ENCODE measurements at places on chromosomes 1 and 21. TPM values are rescaled to one million over a fixed set of nuclear protein-coding genes. Genes with fewer than 3 reads are reported as not detected.

GRCh38 chr1:108592030-108592759, 32.3 kb downstream of the EEIG2 start:
- no peak for DNase-seq

DNA sequence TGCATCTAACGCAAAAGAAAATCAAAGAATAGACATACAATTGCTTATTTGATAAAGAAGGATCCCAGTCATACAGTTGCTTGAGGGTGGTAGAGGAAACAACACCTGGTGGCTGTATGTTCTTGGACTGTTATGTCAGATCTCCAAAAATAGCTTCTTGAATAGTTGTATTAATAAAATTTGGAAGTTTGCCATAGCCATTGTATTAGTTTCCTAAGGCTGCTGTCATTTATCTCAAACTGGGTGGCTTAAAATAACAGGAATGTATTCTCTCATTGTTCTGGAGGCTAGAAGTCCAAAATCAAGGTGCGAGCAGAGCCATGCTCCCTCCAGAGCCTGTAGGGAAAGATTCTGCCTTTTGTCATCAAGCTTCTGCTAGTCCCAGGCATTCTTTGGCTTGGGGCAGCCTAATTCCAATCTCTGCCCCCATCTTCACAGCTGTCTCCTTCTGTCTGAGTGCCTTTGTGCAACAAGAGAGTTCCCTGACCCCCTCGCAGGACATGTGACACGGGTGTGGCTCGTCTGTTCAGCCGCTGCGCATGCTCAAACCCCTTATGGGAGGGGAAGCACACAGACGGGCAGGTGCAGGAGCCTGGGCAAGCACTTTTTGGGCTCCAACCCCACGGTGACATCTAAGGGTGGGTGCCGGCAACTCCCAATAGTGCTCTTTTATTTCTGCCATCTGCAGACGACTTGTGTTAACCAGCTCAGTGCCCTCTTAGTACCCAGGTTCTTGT, 21.7 kb upstream of the GRIK1 start:
- DNase-seq = no peak

GRCh38 chr1:180981596-180982387, 40.9 kb downstream of the STX6 start:
- no peak for DNase-seq

GRCh38 chr1:43068911-43069310, 103.2 kb downstream of the EBNA1BP2 start:
- DNase-seq = no peak

DNA sequence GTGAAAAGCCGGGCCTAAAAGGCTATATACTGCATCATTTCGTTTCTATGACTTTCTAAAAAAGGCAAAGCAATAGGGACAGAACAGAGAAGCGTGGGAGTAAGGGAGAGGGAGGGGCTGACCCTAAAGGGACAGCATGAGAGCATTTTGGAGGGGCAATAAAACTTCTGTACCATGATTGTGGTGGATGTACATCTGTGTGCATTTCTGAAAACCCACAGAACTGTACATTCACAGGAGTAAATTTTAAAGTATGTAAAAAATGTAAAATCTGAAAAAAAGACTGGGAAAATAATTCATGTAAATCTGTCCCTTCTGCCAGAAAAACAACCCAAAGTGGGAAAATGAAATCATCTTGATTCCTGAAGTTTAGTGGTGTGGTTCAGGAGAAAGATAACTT, 235.4 kb downstream of the CENPF start:
- DNase-seq = no peak

DNA sequence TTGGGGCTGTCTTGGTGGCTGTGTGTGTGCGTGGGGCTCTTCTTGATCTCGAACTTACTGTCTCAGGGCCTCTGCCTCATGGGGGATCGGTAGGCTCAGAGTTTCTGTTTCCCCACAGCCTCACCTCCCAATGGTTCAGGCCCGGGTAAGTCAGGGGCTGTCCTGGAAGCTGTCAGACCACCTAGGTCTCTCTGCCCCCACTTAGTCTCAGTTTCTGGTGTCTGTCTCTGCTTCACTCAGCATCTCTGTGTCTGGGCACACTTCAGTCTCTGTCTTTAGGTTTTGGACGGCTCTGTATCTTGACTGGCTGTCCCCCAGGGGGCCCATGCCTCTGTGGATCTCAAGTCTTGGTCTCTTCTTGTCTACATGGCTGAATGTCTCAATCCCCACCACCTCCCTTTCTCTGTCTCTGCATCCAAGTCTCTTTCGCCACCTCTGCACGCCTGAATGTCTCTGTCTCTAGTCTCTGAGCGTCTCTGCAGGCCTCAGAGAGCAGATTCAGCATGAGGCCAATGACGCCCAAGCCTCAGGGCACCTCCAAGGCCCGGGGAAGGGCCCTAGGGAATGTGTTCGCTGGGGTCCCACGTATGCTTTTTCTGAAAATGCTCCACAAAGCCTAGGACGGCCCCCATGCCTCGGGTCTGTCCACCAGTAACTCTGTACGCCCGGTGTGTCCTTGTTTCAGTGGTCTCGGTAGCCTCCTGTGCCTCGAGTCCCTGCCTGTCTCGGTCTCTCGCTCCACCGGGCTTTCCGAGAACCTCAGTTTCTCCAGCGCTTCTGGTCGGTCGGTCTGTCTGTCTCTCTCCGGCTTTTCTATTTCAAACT, 818 bp downstream of the FHL3 start:
- DNase-seq = no peak

DNA sequence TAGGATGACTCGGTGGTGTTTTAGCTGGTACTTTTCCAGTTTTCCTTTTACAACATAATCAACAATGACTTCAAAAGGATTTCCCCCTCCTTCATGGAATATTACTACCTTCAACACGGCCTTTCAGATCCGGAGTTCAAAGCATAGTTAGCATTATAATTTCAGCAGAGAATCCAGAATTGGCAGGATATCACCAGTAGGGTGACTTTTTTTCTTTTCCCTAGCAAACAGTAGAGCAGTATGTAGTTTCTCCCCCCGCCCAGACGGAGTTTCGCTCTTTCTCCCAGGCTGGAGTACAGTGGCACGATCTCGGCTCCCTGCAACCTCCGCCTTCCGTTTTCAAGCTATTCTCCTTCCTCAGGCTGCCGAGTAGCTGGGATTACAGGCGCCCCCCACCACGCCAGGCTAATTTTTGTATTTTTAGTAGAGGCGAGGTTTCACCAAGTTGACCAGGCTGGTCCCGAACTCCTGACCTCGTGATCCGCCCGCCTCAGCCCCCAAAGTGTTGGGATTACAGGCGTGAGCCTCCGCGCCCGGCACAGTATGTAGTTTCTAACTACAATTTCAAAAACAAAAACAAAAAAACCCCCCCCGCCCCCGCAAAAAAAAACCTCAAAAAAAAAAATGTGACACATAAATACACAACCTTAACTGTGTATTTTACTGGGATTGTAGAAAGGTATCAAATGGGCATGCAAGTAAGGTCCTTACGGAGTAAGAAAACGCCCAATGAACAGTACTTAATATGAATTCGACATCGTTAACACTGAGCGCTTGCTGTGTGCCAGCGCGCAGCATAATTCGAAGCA, 1.5 kb upstream of the COX20 start:
- DNase-seq = peak; percentile 83

- no peak for DNase-seq
These were observed 20.7 kb upstream of the STMN1 start for GRCh38 chr1:25926731-25927496.

Gene LMX1A
- not detected for total RNA-seq

Gene PBX1
- 78.0 TPM for total RNA-seq

GRCh38 chr21:33433425-33434114, 30.4 kb downstream of the IFNGR2 start:
- no peak for DNase-seq
